B cell (primary cell): ENCODE measurements at places on chromosomes 7 and 10.

- DNase-seq, result no peak
Measured at GRCh38 chr7:39091774-39092173, 114.1 kb downstream of the POU6F2 start.

GRCh38 chr7:127873715-127874636, 157.3 kb downstream of the LRRC4 start:
- DNase-seq, result no peak

DNA sequence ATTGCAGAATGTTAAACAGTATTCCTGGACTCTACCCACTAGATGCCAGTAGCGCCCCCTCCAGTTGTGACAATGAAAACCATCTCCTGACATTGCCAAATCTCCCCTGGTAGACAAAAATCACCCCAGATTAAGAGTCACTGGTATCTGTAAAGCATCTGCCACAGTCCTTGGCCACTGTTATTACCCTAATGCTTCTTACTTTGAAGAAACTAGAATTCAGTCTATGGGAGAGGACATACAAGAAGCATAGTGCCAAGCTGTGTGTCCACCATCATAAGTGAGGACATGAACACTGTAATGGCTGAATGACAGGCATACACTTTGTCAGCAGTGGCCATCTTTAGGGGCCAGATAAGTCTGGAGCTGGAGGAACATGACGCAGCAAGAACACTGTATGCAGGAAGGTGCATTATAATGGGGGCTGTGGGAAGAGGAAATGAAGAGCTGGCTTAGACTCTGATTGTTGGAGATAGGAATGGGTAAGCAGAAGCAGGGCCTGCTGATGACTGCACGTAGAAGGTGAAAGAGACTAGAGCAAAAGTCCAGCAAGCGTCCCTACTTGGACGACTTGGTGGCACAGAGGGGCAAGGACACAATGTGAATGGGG, 32.5 kb downstream of the CBX3 start:
- DNase-seq, result no peak

DNA sequence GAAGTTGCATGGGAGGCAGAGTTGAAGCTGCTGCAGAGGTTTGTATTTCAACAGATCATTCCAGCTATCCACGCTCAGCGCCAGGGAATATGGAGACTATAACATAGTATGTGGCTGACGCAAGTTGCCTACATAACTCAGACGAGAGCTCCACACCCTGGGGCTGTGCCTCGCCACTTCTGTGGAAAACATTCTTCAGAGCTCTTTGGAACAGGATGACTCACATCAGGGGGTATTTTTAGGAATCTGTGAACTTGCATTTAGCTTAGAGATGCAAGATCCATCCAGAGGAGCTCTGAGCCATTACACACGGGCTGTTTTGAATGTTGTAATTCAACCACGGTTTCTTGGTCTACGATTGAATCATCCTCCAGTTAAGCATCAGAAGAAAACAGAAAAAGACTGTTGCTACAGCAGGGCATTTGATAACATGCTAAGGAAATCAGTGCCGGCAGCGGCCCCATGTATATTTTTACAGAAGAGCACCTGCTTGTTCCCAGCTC, 481.5 kb upstream of the AKR1E2 start:
- no peak for DNase-seq

DNA sequence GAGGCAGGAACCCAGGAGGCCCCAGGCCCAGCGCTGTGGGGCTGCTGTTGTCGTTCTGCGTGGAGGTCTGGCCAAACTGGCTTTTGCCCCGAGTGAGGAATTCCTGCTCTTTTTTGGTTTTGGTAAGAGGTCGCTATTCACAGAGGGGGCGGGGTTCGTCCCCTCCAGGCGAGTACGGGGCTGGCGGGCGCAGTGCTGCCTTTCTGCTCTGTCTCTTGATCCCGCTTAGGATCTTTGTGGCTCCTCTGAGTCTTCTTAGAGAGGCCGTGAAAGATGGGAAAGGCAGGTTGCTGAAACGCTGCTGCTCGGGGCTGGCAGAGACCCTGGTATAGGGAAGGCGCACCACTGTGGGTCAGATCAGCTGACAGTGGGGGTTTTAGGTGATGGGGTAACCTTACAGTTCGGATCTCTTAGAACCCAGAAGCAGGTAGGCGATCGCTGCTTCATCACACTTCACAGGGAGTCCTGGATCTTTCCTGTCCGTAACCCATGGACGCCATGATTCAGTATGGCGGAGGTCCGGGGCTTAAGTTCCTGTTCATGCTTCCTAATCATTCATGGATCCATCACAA, 136.7 kb downstream of the KIF20B start:
- no peak for DNase-seq

GRCh38 chr10:623014-623413, 66.5 kb downstream of the DIP2C start:
- DNase-seq, result no peak

DNA sequence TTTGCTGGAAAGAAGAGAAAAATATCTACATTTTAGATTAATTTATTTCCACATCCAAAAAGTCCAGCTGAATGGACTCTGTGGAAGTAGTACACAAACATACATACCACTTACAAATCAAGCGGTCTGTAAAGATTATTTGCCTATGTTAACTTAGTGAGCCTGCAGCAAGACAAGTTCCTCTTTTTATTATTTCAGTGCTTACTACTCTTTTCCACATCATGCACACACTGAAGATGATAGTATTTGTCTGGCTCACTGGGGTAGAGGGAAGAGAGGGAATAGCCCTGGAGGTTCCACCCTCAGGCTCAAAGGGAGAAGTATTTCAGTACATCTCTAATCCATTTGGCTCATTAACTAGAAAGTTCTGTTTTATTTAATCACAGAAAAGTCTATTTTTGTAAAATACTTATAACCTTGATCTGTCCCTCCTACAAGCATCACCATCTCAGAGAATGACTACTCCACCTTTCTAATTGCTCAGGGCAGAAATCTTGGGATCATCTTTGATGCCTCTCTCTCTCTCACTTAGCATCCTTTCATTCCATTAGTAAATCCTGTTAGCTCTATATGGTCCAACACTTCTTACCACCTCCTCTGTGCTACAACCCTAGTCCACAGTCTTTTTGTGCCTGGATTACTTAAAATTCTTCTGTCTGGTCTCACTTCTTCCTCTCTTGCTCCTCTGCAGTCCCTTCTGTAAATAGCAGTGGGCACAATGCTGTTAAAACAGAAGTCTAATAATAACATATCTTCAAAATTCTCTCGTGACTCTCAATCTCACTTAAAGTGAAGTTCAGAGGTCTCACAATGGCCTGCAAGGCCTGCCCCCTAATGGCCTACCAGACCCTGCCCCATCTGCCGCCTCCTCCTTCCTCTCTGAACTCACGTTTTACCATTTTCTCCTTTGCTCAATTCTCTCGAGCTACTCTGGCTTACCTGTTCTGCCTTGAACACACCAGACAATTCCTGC, 64.3 kb upstream of the CCDC6 start:
- DNase-seq, result peak; percentile 50
